ENCODE measurements at places on chromosomes 7 and 10.

DNA sequence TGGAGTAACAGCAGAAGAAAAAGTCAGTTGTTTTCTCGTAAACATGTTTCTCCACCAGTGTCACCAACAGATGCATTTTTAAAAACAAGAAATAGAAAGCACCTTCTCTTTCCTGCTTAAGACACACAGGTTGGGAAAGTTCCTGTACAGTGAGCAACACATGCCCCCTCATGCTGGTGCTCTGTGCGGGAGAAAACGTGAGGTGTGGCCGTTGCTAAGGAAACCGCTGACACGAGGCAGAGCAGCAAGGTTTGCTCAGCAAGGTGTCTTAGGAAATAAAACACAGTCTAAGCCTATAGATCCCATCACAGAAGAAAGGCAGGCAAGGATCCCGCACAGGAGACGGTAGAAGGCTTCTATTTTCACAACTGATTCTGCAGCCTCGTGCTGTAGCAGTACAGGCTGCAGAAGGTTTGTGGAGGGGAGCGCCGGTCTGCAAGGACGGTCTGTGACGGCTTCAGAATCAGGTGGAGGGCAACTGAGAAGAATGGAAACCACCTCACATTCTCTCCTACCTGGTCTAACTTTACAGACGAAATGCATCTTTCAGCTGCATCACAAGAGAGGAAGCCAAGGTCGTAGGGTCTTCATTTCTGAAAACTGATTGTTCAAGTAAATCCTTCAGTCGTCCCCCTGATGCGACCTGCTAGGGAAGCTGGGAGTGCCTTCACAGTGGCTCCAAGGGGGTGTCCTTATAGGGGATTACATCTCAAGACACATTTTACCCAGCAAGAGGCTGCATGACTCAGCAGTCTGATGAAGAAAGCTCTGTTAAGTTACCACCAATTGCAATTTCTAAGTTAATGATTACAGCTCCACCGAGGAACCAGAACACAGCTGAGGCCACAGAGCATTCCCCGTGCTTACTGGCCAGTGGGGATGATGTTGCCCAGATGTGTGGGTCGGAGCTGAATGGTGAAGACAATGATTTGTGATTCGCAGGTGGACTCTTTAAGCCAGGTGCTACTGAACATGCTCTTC is 150.7 kb upstream of the KLF14 start:
- no peak for DNase-seq

DNA sequence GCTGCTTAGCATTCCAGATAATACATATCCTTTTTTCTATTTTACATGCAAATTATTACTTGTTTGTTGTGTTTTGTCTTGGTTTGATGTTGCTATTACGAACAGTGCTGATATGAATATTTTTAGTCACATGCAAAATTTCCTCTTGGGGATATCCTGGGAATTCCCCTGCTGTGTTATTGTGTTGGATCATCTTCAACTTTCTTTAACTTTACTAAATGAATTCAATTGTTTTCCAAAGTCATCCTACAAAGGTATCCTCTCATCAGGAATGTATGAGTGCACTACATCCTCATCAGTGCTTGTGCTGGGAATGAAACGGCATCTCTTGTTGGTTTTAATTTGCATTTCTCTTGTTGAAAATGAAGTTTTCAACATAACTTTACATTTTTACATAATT is 87.1 kb downstream of the AASS start:
- no peak for DNase-seq

GRCh38 chr10:100229819-100230422 is 525 bp upstream of the CHUK start:
- no peak for DNase-seq

DNA sequence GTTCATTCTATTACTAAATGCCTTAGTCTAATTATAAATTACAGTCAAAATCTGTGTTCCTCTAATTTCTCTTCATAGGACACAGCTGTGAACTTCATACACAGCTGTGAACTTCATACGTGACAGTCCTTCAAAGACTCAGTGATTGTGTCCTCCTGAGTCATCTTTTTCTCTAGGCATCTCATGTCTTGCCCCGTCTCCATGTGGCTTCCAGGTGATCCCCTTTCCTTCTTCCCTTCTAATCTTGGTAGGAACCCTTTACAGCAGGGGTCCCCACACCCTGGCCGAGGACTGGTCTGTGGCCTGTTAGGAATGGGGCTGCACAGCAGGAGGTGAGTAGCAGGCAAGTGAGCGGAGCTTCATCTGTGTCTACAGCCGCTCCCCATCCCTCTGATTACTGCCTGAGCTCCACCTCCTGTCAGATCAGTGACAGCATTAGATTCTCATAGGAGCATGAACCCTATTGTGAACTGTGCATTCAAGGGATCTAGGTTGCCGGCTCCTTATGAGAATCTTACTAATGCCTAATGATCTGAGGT is 14.0 kb upstream of the EIF5AL1 start:
- no peak for DNase-seq

All from COLO829 (cell line).